ENCODE measurements at places on chromosomes 3 and 15.

DNA sequence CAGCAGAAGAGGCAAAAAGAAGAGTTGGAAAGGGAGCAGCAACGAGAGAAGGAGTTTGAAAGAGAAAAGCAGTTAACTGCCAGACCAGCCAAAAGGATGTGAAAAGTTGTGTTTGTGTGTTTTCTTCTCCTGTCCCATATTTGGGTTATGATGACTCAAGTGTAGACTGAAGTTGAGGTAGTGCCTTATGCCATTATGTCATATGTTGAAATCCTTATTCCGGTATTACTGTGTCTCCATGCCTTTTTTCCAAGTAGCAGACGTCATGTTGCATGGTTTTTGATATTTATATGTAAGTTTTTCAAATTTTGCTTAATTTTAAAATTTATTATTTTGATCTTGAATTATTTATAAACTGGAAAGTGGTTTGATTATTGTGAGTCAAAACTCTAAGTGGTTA is 19.2 kb downstream of the BLOC1S6 start:
- DNase-seq: no peak

GRCh38 chr3:176987901-176988650 is 209.2 kb downstream of the TBL1XR1 start:
- no peak for DNase-seq

DNA sequence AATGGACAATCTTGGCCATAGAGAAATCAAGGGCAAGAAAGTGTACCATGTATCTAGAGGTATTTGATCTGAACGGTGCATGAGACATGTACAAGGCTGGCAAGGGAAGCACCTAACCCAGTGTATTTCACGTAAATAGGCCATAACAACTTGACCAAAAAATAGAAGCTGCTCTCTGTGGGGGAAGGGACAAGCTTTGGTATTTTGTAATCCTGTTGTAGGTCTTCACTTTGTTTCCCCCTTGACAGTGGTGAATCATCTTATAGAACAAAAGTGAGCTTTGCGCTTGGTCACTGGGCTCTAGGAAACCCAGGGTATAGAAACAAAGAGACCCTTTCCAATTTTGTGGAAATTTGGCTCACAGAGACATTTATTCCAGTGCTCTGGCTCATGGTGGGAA is 21.0 kb downstream of the LARS2 start:
- DNase-seq: no peak

DNA sequence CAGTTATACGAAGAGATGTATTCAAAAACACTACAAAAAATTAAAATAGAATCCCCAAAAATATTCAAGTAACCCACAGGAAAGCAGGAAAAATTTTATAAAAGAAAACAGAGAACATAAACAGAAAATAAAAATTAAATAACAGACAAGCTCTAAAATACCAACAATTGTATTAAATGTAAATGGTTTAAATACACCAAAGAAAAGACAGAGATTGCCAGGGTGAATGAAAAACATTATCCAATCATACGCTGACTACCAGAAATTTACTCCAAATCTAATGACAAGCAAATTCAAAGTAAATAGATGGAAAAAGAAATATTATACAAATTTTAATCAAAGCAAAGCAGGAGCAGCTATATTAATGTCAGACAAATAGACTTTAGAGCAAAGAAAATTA is 103.6 kb downstream of the BOC start:
- DNase-seq: no peak

- DNase-seq: peak; percentile 74
Measured at GRCh38 chr3:65785065-65785645, 253.6 kb downstream of the MAGI1 start.

DNA sequence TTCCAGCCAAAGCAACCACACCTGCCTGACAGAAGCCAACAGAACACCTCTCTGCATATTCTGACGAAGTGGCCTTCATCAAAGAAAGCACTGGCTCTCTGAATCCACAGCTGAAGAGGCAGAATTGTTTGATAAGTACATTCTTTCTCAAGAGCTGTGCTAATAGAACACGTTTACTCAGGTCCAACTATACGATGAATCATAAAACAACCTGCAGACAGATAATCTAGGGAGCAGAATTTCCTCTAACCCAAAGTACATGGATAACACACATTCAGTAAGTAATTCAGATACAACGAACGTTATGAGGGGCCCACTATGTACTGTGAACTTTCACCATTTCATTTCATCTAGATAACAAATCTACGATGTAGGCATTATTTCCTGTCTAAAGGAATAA is 25.4 kb downstream of the ALDH1A2 start:
- DNase-seq: no peak
